ENCODE measurements at places on chromosomes 12 and 14. TPM values are rescaled to one million over a fixed set of nuclear protein-coding genes. Genes with fewer than 3 reads are reported as not detected.

Gene P2RX2
- not detected for total RNA-seq

Gene BHLHE41
- not detected for total RNA-seq

Gene PPP1R12A
- total RNA-seq: 112 TPM

Gene HOXC10
- total RNA-seq: not detected

Gene FZD10
- not detected for total RNA-seq

Gene TSPAN11
- total RNA-seq: not detected

Gene ERBB3
- total RNA-seq: not detected

Gene TC2N
- 6.9 TPM for total RNA-seq

Gene PLD4
- not detected for total RNA-seq

Gene GSC
- total RNA-seq: not detected

Data from natural killer cell treated with Interleukin-12 subunit alpha and Interleukin-12 subunit beta and Interleukin-15 and Interleukin-18, amount 100 ng/mL, for 72 hours (primary cell).